Stimulated activated CD8-positive, alpha-beta memory T cell treated with anti-CD3 and anti-CD28 coated beads, Interleukin-15, amount 100 ng/mL, for 4 hours (primary cell): ENCODE measurements at places on chromosomes 3 and 15.

GRCh38 chr15:81043935-81044575, 43.3 kb downstream of the TLNRD1 start:
- no peak for DNase-seq

GRCh38 chr3:64398006-64398405, 172.7 kb upstream of the PRICKLE2 start:
- DNase-seq: no peak

- no peak for DNase-seq
These were observed 425.3 kb upstream of the CBLB start for GRCh38 chr3:106294121-106294520.

GRCh38 chr15:27989427-27989826, 109.7 kb downstream of the OCA2 start:
- no peak for DNase-seq

GRCh38 chr15:38010395-38010794, 76.0 kb downstream of the TMCO5A start:
- DNase-seq: no peak

- no peak for DNase-seq
These were observed 609.0 kb upstream of the CFAP20DC start for GRCh38 chr3:59658866-59659265.

DNA sequence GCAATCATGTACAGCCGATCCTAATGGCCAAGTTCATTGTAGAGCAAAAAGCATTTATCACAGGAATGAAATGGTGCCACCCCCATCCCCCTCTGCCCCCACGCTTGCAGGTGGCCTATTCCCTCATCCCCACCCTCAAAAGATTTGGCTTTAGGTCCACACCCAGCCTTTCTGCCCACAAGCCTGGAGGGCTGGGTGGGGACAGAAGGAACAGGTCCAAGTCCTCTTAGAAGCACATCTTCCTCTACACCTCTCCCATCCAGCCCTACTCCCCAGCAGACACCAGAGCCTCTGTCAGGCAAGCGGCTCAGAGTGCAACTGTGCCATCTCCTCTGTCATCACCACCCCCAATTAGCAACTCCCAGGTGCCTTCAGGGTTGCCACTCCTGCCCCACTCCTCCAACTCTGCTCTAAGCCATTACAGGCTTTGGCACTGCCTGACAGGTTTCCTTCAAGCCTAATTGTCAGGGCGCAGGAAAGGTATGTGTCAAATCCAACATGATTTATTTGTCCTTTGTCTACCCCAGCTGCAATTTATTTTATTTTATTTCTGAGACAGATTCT, 49.4 kb downstream of the DAPK2 start:
- no peak for DNase-seq

GRCh38 chr3:17894434-17895060, 152.1 kb upstream of the TBC1D5 start:
- no peak for DNase-seq

- DNase-seq: no peak
These were observed 304.4 kb downstream of the FGF12 start for GRCh38 chr3:192422997-192423342.

DNA sequence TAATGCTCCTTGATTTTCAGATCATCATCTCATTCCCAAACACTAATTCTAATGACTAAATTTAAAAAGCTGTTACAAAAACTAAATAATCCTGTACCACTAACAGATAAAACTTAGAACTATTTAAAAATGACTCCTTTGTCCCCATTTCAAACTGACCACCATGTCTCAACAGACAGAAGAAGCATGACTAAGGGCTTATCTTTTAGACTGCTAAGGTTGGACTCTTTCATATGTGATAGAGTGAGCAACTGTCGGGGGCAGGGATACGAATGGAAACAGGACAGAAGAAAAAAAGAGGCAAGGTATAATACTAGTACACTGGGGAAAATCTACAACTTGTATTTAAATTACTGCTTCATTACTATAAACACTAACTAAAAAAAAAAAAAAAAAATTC, 23.3 kb downstream of the SNX4 start:
- no peak for DNase-seq
